ENCODE measurements at places on chromosomes 6 and 20.

DNA sequence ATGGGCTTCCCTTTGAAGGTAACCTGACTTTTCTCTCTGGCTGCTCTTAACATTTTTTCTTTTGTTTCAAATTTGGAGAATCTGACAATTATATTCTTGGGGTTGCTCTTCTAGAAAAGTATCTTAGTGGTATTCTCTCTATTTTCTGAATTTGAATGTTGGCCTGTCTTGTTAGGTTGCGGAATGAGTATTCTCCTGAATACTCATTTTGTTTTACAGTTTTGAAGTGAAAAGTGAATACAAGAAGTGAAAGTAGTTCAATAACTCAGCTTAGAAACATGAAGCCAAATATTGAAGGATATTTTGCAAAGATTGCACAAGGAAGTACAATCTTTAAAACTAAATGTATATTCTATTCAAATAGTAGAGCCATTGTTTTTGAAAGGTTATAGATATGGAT, 120.2 kb upstream of the MAP3K4 start:
- DNase-seq: no peak

- no peak for DNase-seq
These were observed 466.1 kb downstream of the BTBD3 start for GRCh38 chr20:12383821-12384220.

DNA sequence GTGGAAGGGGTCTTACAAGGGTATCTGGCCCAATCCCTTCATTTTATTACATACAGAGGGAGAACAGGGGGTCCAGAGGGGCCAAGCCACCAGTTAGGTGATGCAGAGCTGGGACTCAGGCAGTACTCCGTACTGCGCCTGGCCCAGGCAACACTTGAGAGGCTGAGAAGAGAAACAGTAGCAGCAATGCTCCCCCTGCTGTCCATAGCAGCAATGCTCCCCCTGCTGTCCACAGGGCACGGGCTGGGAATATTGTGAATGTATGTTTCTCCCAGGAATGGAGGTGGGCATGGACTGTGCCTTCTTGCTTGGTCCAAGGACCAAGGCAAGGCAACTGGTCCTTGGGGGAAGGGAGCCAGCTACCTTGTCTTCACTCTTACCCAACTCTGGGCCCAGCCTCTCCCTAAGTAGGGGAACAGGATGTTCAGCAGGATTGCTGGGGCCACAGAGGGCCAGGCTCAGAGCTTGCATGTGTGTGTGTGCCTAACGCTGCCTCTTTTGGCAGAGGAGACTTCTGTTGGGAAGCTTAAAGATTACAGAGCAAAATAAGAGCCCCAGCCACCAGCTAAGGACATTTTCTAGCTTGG, 14.8 kb upstream of the FAM83C start:
- peak; percentile 76 for DNase-seq

DNA sequence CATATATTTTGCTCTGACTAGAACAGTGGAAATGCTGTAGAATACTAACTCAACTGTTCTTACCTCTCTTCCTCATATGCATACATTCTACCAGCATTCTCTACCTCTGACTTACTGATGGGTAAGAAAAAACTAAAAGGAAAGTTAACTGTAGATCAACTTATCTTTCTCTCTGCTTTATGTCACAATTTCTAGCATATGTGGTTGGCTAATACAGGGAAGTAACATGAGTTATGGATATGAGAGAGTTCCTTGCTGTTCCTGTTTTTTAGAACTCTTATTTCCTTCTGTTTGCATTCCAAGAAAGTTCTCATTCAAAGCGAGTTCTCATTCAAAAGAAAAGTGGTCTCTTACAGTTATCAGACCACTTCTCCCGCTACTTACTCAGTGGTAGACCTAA, 226.8 kb upstream of the SGK1 start:
- DNase-seq: no peak

DNA sequence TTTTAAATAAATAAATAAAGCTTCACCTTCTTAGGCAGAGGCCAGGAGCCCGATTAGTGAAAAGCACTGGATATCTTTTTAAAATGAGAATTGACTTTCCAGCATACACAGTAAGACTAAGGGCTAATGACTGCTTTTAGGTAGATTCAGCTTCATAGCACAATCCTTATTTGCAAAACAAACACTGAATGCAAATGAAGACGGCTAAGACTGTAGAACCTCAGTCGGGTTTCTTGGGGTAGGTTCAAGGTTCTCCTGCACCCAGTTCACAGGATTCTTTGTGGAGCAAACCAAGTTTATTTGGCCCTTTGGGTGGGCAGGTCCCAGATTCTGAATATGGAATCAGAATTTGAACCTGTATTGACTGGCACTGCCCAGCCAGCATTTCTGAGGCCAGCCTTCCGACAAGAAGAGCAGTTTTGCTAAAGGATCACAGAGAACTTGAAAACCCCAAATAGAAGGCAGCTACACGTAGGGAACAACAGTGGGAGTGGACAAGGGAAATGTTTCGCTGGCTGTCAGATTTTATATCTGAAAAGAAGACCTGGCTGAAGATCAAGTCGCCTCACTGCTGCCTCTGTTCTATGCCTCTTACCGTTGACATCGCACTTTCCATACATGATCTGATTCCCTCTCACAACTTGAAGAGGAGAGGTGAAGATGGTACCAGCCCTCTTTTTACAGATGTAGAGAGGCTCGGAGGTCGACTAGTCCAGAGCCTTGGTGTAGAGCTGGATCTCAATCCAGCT, 8.2 kb downstream of the TRERF1 start:
- DNase-seq: no peak

DNA sequence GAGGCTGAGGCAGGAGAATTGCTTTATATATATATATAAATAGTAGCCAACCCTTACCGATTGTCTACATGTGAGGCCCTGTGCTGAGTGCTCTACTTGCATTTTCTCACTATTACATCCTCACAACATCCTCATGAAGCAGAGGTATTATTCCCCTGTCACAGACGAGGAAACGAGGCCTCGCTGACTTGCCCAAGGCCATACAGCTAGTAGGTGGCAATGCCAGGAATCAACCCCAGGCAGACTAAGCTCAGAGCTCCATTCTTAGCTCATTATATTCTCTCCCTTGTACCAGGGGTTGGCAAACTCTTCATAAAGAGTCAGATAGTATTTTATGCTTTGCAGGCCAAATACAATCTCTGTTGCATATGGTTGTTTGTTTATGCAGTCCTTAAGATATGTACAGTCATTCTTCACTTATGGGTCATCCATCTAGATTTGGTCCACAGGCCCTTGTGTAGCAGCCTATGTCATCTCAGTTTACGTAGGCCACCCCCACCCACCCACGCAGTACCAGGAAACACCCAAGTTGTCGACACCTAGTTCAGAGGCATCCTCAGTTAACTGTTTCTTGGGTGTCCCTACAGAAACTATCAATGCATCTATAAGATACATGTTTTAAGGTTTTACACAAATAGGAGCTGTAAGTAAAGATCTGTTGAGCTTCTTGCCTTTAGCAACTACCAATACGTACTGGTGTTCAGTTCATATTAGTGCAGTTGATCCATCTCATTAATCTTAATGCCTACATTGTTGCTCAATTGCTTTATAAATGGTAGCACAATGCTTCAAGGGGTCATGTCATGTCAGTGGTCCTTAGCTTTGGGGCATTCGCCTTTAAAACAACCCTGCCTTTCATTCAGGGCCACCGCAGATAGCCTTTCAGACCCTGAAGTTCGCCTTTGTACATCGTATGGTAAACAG, 3.0 kb downstream of the CASS4 start:
- no peak for DNase-seq

DNA sequence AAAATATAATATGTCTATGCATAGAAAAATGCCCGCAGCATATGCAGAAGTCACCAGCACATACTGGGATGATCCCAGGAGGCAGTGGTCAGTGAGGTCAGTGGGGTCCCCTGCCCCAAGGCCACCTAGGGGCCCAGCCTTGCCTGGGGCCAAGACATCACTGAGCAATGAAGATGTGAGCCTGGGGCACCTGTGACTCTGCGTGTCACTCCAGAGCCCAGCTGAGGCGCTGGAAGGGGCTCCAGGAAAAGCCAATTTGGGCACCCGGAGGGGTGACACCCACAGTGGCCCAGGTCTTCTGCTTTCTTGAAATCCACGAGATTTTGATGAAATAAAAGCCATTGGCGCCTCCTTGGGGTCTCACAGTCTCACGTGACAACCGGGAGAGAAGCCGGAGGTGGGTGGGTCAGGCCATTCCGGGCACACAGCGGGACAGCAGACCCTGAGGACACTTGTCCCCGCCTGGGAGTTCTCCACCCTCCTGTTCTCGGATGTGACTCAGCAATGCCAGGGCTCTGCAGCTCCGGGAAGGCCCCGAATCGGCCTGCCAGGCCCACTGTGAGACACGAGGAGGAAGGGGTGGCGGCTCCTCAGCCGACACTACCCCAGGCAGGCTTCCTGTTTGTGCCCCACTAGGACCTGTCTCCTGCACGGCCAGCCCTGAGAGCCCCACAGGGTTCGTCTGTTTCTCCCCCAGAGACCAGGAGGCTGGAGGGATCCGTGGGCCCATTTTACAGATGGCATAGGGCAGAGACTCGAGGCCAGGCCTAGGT, 24.4 kb upstream of the SLCO4A1 start:
- DNase-seq: peak; percentile 77

DNA sequence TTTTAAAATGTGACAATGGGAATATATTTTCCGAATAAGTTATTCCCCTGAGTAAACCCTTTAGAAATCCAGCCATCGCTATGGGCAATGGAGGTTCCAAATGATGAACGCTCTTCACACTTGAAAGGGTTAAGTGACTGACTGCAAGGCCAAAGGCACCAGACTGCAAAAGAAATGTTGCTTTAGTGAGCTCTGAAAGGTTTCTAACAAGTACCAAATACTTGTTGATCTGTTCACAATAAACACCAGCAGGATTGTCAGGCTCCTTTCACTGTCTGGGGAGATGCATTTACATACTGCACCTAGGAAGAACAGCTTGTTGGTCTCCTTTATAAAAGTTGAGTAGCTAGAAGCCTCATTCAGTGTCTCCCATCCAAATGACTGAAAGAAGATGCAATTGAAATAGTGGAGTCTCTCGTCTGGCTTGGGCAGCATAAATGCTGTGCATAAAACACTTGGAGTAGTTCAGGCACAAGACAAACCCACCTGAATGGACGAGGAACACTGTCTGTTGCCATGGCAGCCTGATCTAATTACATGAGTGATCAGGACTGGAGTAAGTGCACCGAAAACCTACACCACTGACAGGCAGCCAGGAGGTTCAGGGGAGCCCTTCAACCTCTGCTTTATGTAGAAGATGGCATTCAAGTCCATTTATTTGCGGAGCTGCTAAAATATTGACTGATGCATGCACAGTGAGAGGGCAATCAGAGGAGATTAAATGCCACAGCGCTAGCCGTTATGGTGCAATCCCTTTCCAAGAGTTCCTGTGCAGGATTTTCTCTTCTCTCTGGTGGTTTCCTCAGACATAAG, 2.9 kb downstream of the ATXN1 start:
- no peak for DNase-seq

DNA sequence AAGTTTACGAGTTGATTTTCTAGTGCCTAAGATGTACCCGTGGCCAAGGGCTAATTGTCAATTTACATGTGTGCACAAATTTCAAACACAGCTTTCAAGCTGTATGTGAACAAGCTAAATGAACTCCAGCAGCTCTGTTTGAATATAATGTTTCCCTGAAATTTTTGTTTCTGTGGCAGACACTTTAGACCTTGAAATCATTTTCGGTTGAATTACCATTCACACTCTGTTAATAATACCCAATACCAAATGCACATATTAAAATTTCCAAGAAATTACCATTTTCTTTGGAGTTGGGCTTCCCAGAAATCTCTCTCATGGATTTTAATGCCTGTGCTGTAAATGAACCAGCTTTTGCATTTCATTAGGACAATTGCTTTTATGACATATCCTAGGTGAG, 506.1 kb upstream of the ID4 start:
- no peak for DNase-seq

- DNase-seq: no peak
These were observed 182.5 kb downstream of the GMPR start for GRCh38 chr6:16420715-16421461.

- no peak for DNase-seq
These were observed 21.8 kb upstream of the NAA20 start for GRCh38 chr20:19995220-19995863.

- no peak for DNase-seq
These were observed 196.5 kb upstream of the ZNF217 start for GRCh38 chr20:53789989-53790675.

DNA sequence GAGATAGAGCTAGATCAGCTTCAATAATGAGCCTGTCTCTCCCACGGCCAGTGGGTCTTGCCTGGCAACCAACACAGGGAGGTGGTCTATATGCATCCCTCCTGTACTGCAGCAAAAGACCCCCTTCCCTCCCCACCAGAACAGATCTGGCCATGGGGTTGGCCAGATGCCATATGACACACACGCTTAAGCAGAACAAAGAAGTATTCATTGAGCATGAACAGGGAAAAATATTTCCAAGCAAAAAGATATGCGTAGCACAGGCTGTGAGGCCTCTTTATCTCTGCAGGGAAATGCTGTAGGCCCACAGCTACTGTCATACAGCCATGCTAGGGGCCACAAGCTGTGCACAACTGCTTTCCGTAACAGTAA, 73.4 kb upstream of the NRSN1 start:
- DNase-seq: no peak

GRCh38 chr6:1481286-1481685, 91.9 kb downstream of the FOXF2 start:
- DNase-seq: no peak

GRCh38 chr20:58986968-58987517, 6.0 kb downstream of the NELFCD start:
- no peak for DNase-seq

DNA sequence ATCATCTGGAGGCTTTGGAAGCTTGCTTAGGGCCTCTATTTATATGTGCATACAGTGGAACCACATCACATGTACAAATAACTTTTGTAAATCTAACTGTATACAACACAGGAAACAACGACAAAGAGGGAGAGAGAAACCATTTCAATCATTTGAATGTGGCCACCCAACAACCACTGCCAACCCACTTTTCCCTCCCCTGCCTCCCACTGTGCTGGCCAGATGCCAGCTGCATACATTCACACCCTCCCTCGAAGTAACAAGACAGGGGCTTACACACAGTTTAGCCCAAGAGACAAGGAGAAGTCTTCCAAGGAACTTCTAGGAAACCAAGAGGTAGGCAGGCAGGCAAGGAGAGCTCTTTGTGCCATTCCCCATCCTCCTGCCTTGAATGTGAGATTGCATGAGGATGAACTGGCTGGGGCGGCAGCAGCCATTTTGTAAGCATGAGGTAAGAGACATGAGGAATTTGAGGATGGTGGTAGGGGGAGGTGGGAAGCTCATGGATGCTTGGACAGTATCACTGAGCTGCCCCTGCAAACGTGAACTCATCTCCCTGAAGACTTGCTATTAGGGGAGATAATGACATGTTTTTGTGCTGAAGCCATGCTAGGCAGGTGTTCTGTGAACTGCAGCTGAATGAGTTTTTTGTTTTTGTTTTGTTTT, 18.2 kb downstream of the BMP7 start:
- no peak for DNase-seq

Measured in tibial artery (tissue), 4 donors.